Endothelial cell (in vitro differentiated cells): ENCODE measurements at places on chromosomes 4 and X.

DNA sequence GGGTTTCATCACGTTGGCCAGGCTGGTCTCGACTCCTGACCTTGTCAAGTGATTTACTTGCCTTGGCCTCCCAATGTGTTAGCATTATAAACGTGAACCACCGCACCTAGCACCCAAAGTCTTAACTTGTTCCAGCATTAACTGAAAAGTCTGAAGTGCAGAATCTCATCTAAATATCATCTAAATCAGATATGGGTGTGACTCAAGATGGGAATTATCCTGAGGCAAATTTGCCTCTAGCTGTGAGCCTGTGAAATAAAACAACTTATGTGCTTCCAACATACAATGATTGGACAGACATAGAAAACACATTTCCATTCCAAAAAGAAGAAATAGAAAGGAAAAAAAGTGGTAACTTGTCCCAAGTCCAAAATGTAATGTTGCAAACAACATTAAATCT, 641.1 kb upstream of the ATOH1 start:
- DNase-seq = no peak
- H3K27ac ChIP-seq = no peak overlapping the region
- H3K4me1 ChIP-seq = no peaks in the 10 kb centered on the region
- no peak overlapping the region for H3K4me3 ChIP-seq

DNA sequence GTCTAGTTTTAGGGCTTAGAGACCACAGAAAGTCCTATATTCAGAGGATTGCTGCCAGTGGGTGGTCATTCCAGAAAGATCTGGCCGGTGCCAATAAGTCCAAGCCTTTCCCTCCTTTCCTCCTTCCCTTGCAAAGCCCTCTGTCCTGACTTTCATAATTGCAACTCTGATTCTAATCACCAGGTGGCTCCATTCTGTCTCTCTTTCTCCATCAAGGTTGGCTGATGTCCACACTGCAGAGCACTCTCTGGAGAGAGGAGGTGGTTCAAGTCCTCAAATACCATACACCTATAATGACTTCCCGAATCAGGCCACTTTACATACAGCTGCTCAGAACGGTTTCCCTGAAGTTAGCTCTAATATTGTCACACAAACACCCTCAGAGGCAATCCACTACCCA, 22.4 kb upstream of the ARMCX4 start:
- peak; percentile 6 for DNase-seq
- no peak overlapping the region for H3K4me3 ChIP-seq
- H3K27ac ChIP-seq = no peak overlapping the region
- H3K4me1 ChIP-seq = no peaks in the 10 kb centered on the region
- H3K36me3 ChIP-seq = peaks cover 2% of the 10 kb centered on the region
- no peaks in the 10 kb centered on the region for H3K27me3 ChIP-seq

- no peaks in the 10 kb centered on the region for H3K4me1 ChIP-seq
- no peaks in the 10 kb centered on the region for H3K36me3 ChIP-seq
- no peak overlapping the region for H3K27ac ChIP-seq
- H3K27me3 ChIP-seq = peaks cover 3% of the 10 kb centered on the region
These were observed 12.1 kb upstream of the TCEAL4 start for GRCh38 chrX:103573202-103573601.

GRCh38 chrX:124194199-124194598, 138.3 kb upstream of the TEX13D start:
- H3K27ac ChIP-seq = peak overlapping the region; percentile 48
- peaks cover 2% of the 10 kb centered on the region for H3K27me3 ChIP-seq
- H3K4me3 ChIP-seq = no peak overlapping the region
- DNase-seq = no peak
- peaks cover 11% of the 10 kb centered on the region for H3K4me1 ChIP-seq

GRCh38 chr4:129223945-129224344, 128.0 kb downstream of the C4orf33 start:
- no peaks in the 10 kb centered on the region for H3K36me3 ChIP-seq
- no peak for DNase-seq
- no peak overlapping the region for H3K4me3 ChIP-seq
- peaks cover 2% of the 10 kb centered on the region for H3K4me1 ChIP-seq

DNA sequence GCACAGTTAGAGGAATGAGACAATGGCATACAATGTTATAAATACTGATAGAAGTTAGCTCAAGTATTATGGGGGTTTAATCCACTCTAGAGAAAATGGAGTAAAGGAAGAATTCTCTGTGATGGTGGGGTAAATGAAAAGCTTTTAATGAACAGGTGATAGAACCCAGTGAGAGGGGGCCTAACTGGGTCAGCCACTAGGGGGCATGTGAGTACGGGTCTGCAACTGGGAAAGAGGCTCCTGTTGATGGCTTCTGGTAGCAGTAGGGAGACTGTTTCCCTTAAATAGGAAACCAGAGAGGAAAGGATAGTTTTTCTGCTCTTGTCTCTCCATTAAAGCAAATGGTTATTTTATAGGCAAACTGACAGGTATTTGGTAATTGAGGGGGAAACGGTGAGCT, 132.8 kb upstream of the GPR101 start:
- H3K36me3 ChIP-seq = no peaks in the 10 kb centered on the region
- H3K27ac ChIP-seq = no peak overlapping the region
- H3K4me1 ChIP-seq = peaks cover 4% of the 10 kb centered on the region
- DNase-seq = peak; percentile 17
- H3K4me3 ChIP-seq = no peak overlapping the region

- H3K27ac ChIP-seq = no peak overlapping the region
- no peak for DNase-seq
- H3K27me3 ChIP-seq = no peaks in the 10 kb centered on the region
- H3K36me3 ChIP-seq = no peaks in the 10 kb centered on the region
- no peak overlapping the region for H3K4me3 ChIP-seq
- H3K4me1 ChIP-seq = no peaks in the 10 kb centered on the region
These were observed 254.2 kb upstream of the NWD2 start for GRCh38 chr4:36990128-36990872.

DNA sequence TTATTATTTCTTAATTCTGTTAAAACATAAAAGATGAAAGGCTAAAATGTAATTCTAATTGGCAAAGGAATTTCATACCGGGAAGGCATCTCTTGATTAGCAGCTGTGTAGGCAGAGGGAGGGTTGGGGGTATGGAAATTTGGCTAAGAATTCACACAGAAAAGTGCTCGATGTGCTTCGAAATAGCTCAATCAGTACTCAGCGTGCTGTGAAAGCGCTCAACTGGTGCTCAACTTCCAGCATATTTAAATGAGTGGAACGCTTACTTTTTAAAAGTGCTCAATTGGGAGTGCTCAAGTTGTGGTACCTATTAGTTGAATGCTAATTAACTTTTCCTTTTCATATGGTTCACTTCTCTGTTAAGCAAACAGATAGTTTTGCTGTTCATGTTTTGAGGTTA, 695.9 kb upstream of the ATOH1 start:
- H3K36me3 ChIP-seq = no peaks in the 10 kb centered on the region
- no peaks in the 10 kb centered on the region for H3K27me3 ChIP-seq
- DNase-seq = no peak
- no peak overlapping the region for H3K27ac ChIP-seq
- no peaks in the 10 kb centered on the region for H3K4me1 ChIP-seq
- H3K4me3 ChIP-seq = no peak overlapping the region

- no peaks in the 10 kb centered on the region for H3K27me3 ChIP-seq
- DNase-seq = no peak
- peak overlapping the region; percentile 4 for H3K4me3 ChIP-seq
- H3K4me1 ChIP-seq = peaks cover 67% of the 10 kb centered on the region
These were observed 23.2 kb downstream of the ADD1 start for GRCh38 chr4:2866891-2867290.

- H3K4me1 ChIP-seq = no peaks in the 10 kb centered on the region
- no peak overlapping the region for H3K4me3 ChIP-seq
- H3K36me3 ChIP-seq = no peaks in the 10 kb centered on the region
- no peak for DNase-seq
- H3K27me3 ChIP-seq = peaks cover 1% of the 10 kb centered on the region
These were observed 15.5 kb upstream of the NHS start for GRCh38 chrX:17359500-17359899.

- no peaks in the 10 kb centered on the region for H3K36me3 ChIP-seq
- H3K27ac ChIP-seq = no peak overlapping the region
- H3K4me3 ChIP-seq = no peak overlapping the region
- no peaks in the 10 kb centered on the region for H3K27me3 ChIP-seq
- H3K4me1 ChIP-seq = no peaks in the 10 kb centered on the region
- DNase-seq = no peak
These were observed 558.5 kb downstream of the IL15 start for GRCh38 chr4:142194905-142195304.

DNA sequence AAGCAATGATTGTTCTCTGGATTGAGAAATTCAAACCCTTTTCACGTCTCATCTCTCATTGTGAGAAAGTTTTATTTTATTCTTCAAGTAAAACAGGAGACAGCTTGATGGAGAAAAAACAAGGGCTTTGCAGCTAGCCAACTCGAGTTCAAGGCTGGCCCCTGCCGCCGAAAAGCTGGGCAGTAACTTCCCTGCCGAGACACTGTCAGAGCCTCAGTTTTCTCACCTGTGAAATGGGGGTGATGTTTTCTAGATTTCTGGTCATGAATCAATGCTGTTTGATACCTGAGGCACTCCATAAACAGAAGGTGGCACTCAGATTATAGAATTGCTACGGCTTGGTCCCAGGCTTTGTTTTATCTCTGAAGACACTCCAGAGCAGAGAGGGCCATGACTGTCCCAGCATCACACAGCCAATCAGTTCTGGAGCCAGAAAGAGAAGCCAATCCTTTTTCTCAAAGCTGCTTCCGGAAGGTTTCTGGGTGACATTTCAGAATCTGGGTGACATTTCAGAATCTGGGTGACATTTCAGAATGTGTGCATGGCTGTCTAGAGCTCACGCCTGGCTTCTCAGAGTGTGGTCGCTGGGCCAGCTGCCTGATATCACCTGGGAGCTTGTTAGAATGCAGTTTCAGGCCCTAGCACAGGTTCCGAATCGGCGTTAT, 33.2 kb downstream of the HMX1 start:
- no peaks in the 10 kb centered on the region for H3K36me3 ChIP-seq
- H3K4me1 ChIP-seq = no peaks in the 10 kb centered on the region
- no peak overlapping the region for H3K27ac ChIP-seq

- H3K4me3 ChIP-seq = no peak overlapping the region
- no peak for DNase-seq
- no peaks in the 10 kb centered on the region for H3K27me3 ChIP-seq
- H3K36me3 ChIP-seq = no peaks in the 10 kb centered on the region
- H3K27ac ChIP-seq = no peak overlapping the region
These were observed 82.2 kb upstream of the VEGFC start for GRCh38 chr4:176874721-176875445.

DNA sequence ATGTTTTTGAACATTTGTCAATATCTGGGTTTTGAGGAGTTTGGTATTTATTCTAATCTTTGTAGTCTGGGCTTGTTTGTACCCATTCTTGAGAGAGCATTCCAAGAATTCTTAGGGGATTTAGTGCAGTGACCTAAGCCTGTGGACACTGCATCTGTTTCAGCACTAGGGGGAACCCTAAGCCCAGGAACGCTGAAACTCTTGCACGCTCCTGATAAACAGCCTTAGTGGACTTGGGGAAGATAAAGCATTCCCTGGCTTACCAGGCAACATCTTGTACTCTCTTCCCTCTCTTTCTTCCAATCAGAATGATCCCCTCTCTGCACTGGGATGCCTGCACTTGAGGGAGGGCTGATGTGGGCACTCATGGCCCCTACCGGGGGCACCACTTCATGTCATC, 654.9 kb upstream of the HTR2C start:
- no peaks in the 10 kb centered on the region for H3K27me3 ChIP-seq
- H3K27ac ChIP-seq = no peak overlapping the region
- H3K36me3 ChIP-seq = no peaks in the 10 kb centered on the region
- DNase-seq = peak; percentile 43

- H3K36me3 ChIP-seq = no peaks in the 10 kb centered on the region
- no peak overlapping the region for H3K4me3 ChIP-seq
- no peak overlapping the region for H3K27ac ChIP-seq
- no peak for DNase-seq
- no peaks in the 10 kb centered on the region for H3K4me1 ChIP-seq
- no peaks in the 10 kb centered on the region for H3K27me3 ChIP-seq
These were observed 161.7 kb downstream of the BRWD3 start for GRCh38 chrX:80648023-80648422.
